Stimulated activated CD4-positive, alpha-beta T cell treated with anti-CD3 and anti-CD28 coated beads, Interleukin-12 subunit alpha, Interleukin-12 subunit beta, amount 100 ng/mL, for 4 hours (primary cell): ENCODE measurements at places on chromosomes 2 and 18.

DNA sequence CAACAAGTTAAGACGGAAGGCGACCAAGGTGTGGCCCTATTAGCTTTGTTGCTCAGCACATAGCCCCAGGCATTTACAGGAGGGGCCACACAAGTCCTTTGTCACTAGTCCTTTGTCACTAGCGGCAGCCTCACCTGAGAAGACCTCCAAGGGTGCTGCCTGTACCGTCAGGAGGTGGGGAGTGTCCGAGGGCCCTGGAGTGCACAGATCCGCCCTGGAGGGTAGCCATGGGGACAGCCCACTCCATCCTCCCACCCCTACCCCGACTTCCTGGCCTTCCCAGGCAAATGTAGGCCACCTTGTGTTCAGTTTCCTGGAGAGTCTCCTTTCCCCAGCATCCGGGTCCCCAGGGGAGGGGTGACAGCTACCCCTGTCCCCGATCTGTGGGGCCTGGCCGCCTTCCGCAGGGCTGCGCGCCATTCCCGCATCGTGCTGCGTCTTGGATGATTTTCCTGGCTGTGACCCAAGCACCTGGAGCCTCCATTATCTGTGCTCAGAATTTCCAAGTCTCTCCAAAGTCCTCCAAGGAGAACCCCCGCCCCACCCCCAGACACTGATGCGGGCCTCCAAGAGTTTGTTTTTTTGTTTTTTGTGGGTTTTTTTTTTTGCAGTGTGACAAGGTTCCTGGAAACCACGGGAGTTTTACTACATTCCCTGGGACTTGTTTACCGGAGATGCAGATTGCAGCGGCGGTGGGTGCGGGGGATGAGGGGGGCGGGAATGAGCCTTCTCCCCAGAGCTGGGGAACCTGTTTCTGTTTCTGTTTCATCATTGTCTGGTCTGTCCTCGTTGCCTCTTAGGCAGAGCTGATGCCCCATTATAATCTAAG, 28.6 kb downstream of the TEX44 start:
- DNase-seq, result no peak

GRCh38 chr18:48997985-48998831, 47.4 kb upstream of the SMAD7 start:
- DNase-seq, result no peak

- no peak for DNase-seq
Measured at GRCh38 chr2:129766374-129766993, 213.0 kb upstream of the RAB6C start.

- DNase-seq, result no peak
Measured at GRCh38 chr2:144666032-144666431, 146.1 kb upstream of the ZEB2 start.

DNA sequence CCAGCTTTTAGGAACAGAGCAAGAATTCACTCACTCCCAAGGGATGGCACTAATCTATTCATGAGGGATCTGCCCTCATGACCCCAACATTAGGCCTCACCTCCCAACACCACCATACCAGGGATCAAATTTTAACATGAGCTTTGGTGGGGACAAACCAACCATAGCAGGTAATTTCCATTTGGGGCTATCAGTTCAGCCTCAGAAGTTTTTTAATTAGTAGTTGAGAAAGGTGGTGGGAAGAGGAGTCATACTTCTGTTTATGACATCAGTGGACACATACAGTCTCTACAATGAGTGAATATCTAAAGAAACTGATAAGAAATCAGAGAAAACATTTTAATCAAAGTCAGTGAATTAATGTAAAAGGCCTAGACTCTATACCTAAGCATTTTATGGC, 59.6 kb upstream of the EMILIN2 start:
- DNase-seq, result no peak

DNA sequence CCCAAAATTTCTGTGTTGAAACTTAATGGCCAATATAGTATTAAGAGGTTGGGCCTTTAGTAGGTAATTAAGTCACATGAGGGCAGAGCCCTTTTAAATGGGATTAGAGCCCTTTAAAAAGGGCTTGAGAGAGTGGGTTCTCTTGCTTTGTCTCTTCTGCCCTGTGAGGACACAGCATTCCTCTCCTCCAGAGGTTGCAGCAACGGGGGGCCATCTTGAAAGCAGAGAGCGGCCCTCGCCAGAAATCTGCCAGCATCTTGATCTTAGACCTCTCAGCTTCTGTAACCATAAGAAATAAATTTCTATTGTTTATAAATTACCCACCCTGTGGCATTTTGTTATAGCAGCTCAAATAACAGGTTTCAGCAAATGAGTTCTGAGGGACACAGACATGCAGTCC, 305.0 kb upstream of the LRP1B start:
- no peak for DNase-seq
